ENCODE measurements at places on chromosomes 2 and 18.
A peak's percentile ranks its signal among the peaks of the same experiment; 100 is the strongest.

DNA sequence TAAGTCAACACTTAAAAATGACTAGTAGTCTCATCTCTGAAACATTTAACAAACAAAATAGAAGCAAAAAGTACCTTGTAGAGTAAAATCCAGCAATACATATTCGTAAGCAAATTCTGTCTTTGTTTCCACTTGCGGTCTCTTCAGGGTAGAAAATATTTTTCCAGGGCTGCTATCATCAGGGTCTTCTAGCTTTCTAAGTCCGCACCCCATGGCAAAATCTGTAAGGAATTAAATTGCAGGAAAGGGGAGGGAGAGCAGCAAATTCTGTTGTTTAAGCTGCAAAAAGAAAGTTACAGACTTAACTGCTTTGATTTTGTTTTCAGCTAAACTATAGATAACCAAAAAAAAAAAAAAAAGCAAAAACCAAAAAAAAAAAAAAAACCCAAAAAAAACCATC lies at the start of gene RFTN2:
Gene RFTN2, minus strand, starts transcription at position 342 of the 400 bp plus-strand sequence. Its CDS starts 129 bp downstream, at position 213.
- H3K4me3 ChIP-seq: peak within 1 kb of the TSS; percentile 64
- H3K4me1 ChIP-seq: peaks cover 22% of the 10 kb centered on the region
- peak within 1 kb of the TSS; percentile 57 for H3K27ac ChIP-seq
- no peak for DNase-seq
- H3K36me3 ChIP-seq: no peaks in the 10 kb centered on the region
- H3K27me3 ChIP-seq: no peaks in the 10 kb centered on the region

GRCh38 chr2:217632043-217632442 lies 370.8 kb downstream of the TNS1 start:
- H3K36me3 ChIP-seq: no peaks in the 10 kb centered on the region
- no peak overlapping the region for H3K4me3 ChIP-seq
- H3K27ac ChIP-seq: no peak overlapping the region
- peaks cover 5% of the 10 kb centered on the region for H3K27me3 ChIP-seq

GRCh38 chr2:231222318-231223000 lies 24.0 kb downstream of the ARMC9 start:
- H3K4me1 ChIP-seq: no peaks in the 10 kb centered on the region
- no peak overlapping the region for H3K4me3 ChIP-seq
- H3K36me3 ChIP-seq: peaks cover 27% of the 10 kb centered on the region
- H3K27me3 ChIP-seq: no peaks in the 10 kb centered on the region
- no peak overlapping the region for H3K27ac ChIP-seq

DNA sequence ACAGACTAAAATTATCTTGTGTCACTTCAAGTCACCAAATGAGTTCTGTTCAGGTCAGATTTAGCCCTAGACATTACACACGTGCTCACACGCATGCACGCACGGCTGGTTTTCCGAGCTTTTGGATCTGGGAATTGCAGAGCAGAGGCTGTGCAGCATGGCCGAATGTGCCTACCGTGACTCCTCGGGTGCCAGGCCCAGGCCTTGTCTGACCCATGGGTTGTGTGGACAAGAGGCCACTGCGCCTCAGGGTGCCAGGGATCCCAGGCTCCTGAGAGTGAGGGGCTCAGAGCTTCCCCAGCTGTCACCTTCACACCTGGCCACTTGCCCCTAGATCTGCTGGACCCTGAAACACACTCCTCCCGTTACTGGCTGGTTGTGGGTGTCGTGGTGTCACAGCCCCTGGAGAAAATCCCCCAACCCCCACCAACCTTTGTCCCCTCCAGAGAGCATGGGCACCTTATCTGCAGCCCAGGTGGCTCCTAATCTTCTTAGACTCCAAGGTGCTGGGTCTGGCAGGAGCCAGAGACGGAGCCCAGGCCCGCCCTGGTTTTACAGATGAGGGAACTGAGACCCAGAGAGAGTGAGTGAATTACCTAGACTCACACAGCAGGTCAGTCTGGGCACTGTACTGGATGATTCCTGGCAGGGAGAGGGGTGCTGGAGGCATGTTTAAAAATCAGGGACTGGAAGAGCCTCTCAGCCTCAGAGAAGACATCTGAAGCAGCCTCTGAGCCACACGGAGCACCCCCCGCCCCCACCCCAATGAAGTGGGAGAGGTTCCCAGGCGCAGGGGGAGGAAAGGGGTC lies 56.8 kb downstream of the ATOH8 start:
- H3K27ac ChIP-seq: no peak overlapping the region
- no peak for DNase-seq
- H3K27me3 ChIP-seq: peaks cover 9% of the 10 kb centered on the region

DNA sequence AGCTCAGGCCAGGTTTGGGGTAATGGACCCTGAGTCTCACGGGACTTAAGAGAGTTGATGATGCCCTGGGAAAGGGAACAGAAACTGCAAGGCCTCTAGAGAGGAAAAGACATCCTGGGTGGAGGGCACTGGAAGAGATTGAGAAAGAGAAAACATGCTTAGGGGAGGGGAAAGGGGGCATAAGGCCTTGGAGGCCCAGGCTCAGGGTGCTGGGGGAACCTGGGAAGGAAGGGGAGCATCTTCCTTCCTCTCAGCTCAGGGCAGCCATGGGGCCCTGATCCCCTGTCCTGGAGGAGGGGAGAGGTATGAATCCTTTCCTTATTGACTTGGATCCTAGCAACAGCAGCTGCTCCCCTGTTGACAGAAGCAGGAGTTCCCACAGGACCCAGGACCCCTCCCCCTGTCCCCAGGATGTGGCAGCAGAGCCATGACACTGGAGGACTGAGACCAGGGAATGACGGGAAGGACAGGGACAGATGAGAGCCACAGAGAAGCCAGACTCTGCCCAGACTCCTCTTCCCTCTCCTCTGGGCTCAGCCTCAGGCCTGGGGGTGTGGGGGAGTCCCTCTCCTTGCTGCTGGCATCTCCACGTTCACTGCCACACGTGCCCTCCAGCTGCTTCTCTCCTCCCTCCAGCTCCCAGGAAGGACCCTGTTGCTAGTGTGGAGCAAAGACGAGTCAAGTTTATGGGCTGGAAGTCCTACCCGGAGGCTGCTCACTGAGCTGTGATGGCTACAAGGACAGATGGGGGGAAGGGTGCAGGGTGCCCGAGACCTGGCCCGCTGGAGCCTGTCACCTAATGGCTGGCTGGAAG lies 815 bp downstream of the GPBAR1 start:
- peak overlapping the region; percentile 45 for H3K4me3 ChIP-seq
- H3K27ac ChIP-seq: peak overlapping the region; percentile 84
- no peaks in the 10 kb centered on the region for H3K27me3 ChIP-seq
- H3K4me1 ChIP-seq: peaks cover 29% of the 10 kb centered on the region
- H3K36me3 ChIP-seq: peaks cover 9% of the 10 kb centered on the region
